Temporal lobe (tissue), 4 donors: ENCODE measurements at places on chromosomes 3 and 15. TPM values are rescaled to one million over a fixed set of nuclear protein-coding genes. Genes with fewer than 3 reads are reported as not detected.

The MYO1E gene
- total RNA-seq = 13.8 TPM

The CASR gene
- total RNA-seq = not detected

The RASL12 gene
- total RNA-seq = 2.2 TPM

The CELSR3 gene
- total RNA-seq = 36.6 TPM

The TRPC1 gene
- 102 TPM for total RNA-seq

The GABRR3 gene
- under 0.01 TPM for total RNA-seq

The PLAAT1 gene
- 11.3 TPM for total RNA-seq

The CCR8 gene
- not detected for total RNA-seq

The THSD4 gene
- total RNA-seq = 3.0 TPM

The KNL1 gene
- 3.7 TPM for total RNA-seq
